Fibroblast of lung (primary cell): ENCODE measurements at places on chromosomes 12 and 14. TPM values are rescaled to one million over a fixed set of nuclear protein-coding genes. Genes with fewer than 3 reads are reported as not detected.

Gene METTL1
- 3.5 and 6.4 TPM in 2 replicates for total RNA-seq

Gene PDE3A
- 0.17 and 0.26 TPM in 2 replicates for total RNA-seq

Gene CBLN3
- 2.6 and 5.3 TPM in 2 replicates for total RNA-seq

Gene KRT83
- not detected in 2 replicates for total RNA-seq

Gene NR4A1
- 2.1 and 3.8 TPM in 2 replicates for total RNA-seq

Gene BICDL1
- total RNA-seq, result under 0.01 TPM in 1 of 2 replicates, not detected in the other

Gene SRRM4
- total RNA-seq, result not detected in 2 replicates

Gene NFYB
- total RNA-seq, result 32.2 and 48.0 TPM in 2 replicates

Gene CD163
- total RNA-seq, result 0.26 TPM in 1 of 2 replicates, not detected in the other

Gene ERGIC2
- total RNA-seq, result 46.5 and 67.9 TPM in 2 replicates

Gene LPAR5
- total RNA-seq, result not detected in 2 replicates

Gene PIK3C2G
- total RNA-seq, result not detected in 2 replicates

Gene PROX2
- not detected in 2 replicates for total RNA-seq

Gene EMC9
- total RNA-seq, result 12.3 and 18.0 TPM in 2 replicates

Gene TMEM30B
- total RNA-seq, result 0.51 and 0.83 TPM in 2 replicates

Gene PARP11
- total RNA-seq, result 5.4 and 6.6 TPM in 2 replicates

Gene LAG3
- 0.17 and 0.26 TPM in 2 replicates for total RNA-seq

Gene TMEM179
- total RNA-seq, result under 0.01 TPM in 1 of 2 replicates, not detected in the other

Gene LRRK2
- 10.8 and 14.0 TPM in 2 replicates for total RNA-seq

Gene CEP83
- 10.0 and 13.5 TPM in 2 replicates for total RNA-seq

Gene NID2
- 93.7 and 181 TPM in 2 replicates for total RNA-seq

Gene FAIM2
- total RNA-seq, result 0.50 and 3.6 TPM in 2 replicates

Gene MMP17
- 10.8 and 13.5 TPM in 2 replicates for total RNA-seq

Gene TMEM106C
- total RNA-seq, result 56.5 and 91.7 TPM in 2 replicates

Gene KLHDC1
- total RNA-seq, result 5.4 and 5.8 TPM in 2 replicates

Gene TMEM260
- 16.7 and 19.3 TPM in 2 replicates for total RNA-seq

Gene E2F7
- 4.6 and 9.7 TPM in 2 replicates for total RNA-seq

Gene BTBD6
- total RNA-seq, result 39.5 and 49.9 TPM in 2 replicates

Gene TBX3
- total RNA-seq, result 39.5 and 66.4 TPM in 2 replicates

Gene SIX1
- total RNA-seq, result 1.8 and 8.3 TPM in 2 replicates

Gene ASPG
- total RNA-seq, result not detected in 2 replicates

Gene FAM186B
- 0.33 and 0.51 TPM in 2 replicates for total RNA-seq

Gene LRRC43
- total RNA-seq, result 1.8 and 3.6 TPM in 2 replicates

Gene CD69
- not detected in 2 replicates for total RNA-seq
